GM23248 (cell line): ENCODE measurements at places on chromosomes 2 and 18. TPM values are rescaled to one million over a fixed set of nuclear protein-coding genes. Genes with fewer than 3 reads are reported as not detected.

The KCNIP3 gene
- 3.7 and 4.9 TPM in 2 replicates for polyA plus RNA-seq

GRCh38 chr18:62863579-62864001 lies 148.2 kb downstream of the PHLPP1 start:
- H3K36me3 ChIP-seq: no peaks in the 10 kb centered on the region
- H3K27me3 ChIP-seq: no peaks in the 10 kb centered on the region
- H3K4me1 ChIP-seq: no peaks in the 10 kb centered on the region
- peak; percentile 28 for DNase-seq
- H3K27ac ChIP-seq: no peak overlapping the region
- H3K4me3 ChIP-seq: no peak overlapping the region

The MC5R gene
- not detected in 2 replicates for polyA plus RNA-seq

The PLCD4 gene
- polyA plus RNA-seq: 1.6 TPM in 2 replicates

DNA sequence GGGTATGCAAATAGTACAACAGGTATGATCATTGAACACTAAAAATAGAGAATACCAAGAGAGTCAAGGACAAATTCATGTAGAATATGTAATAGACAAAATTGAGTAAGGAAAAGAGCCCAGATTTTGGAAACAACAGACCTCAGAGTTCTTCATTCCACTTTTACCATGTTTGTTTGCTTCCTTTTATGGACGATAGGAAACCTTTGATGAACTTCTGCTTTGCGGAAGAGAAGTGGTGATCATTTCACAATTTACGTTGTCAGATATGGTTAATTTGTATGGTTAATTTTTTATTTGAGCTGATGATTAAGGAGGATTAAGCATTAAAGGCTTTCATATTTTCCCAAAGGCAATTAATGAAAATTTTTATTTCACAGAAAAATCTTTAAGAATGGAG lies 16.3 kb downstream of the MARCHF7 start:
- peaks cover 69% of the 10 kb centered on the region for H3K36me3 ChIP-seq
- H3K27ac ChIP-seq: no peak overlapping the region
- DNase-seq: no peak
